ENCODE measurements at places on chromosomes 7 and 10. TPM values are rescaled to one million over a fixed set of nuclear protein-coding genes. Genes with fewer than 3 reads are reported as not detected.

GRCh38 chr7:91852263-91852741, 28.2 kb downstream of the MTERF1 start:
- no peak for DNase-seq

The ADAM8 gene
- 133 TPM for total RNA-seq

DNA sequence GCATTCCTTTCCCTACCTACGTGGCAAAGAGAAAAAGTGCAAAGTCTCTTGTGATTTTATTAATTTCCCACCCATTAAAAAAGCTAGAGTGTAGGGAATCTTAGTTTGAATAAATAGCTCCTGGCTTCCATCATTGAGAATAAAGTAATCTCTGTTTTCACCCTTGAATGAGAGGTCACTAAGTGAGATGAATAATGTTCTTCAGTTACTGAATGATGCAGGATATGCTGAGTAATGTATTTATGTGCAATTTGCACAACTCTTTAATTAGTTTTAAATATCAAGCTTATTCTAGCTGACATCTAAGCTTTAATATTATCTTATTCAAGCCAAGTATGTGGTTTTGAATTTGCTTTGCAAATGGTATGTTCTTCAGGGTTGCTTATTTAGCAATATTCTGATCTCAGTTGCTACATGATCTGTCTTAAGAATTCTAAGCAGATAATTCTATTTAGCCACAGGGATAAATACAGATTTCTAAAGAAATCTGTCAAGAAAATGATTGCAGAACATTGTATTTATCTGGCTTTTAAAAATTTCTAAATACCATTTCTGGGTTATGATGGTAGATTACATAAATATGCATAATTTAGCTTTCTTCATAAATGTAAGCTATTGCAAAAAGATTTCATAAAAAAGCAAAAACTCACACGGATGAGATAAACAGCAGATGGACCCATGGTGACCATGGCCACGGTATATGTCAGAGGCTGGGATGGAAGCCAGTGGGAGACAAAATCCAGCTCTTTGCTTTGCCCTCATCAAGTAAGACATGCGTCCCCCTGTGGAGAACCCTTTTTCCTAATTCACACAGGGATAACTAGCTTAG, 141.0 kb downstream of the MACC1 start:
- no peak for DNase-seq

The OR2A12 gene
- total RNA-seq: not detected

GRCh38 chr10:123855008-123855684, 36.5 kb downstream of the CPXM2 start:
- DNase-seq: no peak

GRCh38 chr7:127644484-127644883, 7.5 kb upstream of the SND1 start:
- no peak for DNase-seq

Measured in activated T-helper 1 cell treated with anti-CD3 and anti-CD28 coated beads, Interleukin-12 subunit alpha, Interleukin-12 subunit beta, Interleukin-2, Interleukin-4 antibody, amounts not matched to agents 30 ng/mL and 10 ng/mL and 1 ng/mL, durations not matched to agents 14 hours and 24 hours and 36 hours (primary cell).